ENCODE measurements at places on chromosomes 12 and 14.

DNA sequence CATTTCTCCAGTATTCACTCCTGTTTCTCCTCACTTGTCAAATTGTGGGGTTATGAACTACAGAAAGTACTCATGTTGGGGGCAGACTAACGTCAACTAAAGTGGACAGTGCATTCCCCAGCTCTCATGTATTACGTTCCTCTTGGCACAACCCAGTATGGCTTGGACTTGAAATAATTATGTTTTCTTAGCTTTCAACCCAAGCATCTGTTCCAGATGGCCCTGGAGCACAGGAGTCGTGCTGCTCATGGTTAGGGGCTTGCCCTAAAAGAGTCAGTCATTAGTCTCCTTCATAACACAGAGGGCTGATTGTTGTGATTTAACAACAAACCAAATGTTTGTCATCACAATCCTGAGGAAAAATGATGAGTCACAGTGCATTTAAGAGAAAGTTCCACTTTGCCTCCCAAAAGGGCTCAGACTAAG is 154.4 kb downstream of the RPAP3 start:
- no peak for DNase-seq

DNA sequence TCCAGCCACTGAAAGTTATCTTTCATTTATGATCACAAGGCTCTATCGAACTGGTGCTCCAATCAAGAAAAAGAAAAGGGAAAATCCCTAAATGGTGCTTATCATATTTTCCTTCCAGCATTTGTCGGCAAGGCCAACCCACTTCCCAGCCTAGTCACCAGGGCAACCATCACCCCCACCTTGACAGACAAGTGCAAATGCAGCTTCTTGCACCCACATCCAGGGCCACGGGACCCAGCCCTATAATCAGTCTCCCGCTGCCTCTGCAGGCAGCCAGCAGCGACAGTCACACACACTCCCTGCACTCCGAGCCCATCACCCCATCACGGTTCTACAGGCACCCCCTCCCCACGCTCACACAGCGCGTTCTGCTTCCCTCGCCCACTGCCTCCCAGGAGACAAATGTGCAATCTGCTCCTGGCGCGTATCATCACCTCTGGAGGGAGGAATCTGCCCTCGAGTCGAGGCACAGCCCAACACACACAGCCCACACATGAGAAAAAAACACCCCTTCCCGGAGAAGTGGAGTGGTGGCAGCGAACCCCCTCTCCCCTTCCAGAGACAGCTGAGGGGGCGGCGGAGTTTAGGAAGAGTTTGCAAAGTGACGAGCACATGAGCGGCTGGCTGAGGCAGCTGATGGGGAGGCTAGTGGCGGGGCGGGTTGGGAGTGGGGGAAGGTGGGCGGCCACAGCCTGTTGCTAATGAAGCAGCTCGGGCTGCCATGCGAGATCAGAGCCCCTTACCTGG is 9.3 kb upstream of the PPP4R4 start:
- DNase-seq = no peak

DNA sequence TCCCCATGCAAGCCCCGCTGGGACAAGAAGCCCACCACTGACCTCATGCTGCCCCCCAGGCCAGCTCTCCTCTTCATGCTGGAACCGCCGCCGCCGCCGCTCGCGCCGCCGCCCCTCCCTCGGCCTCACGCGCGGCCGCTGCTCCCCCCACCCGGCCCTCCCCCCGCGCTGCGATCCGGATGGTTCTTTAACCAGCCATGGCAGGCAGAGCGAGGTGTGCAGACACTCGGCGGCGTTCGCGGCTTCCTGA is at the start of gene DCAF5:
Gene DCAF5, minus strand, starts transcription at position 218 of the 250 bp plus-strand sequence. Its CDS starts 141 bp downstream, at position 77.
- DNase-seq = no peak

- DNase-seq = no peak
These were observed 456.7 kb upstream of the SEL1L start for GRCh38 chr14:81990312-81990761.

GRCh38 chr12:130976171-130976720 is 22.5 kb downstream of the ADGRD1 start:
- no peak for DNase-seq

DNA sequence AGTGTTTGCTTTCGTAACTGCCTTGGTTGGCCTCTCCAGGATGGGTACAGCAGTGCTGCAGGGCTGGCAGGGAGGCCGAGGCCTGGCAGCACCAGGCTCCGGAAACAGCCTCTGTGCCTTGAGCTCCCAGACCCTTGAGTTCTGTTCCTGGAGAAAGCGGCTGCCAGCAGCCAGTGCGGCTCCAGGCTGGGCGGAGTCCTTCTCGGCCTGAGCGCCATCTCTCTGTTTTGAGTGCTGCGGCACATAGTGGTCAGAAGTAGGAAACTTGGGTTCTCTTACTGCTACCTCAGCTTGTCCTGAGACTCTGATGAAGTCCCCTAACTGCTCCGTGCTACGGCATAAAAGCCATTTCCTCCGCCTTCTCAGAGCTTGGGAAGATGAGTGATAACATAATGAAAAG is 65.9 kb downstream of the KCNA1 start:
- DNase-seq = no peak

GRCh38 chr14:68807987-68808386 is 15.1 kb upstream of the ZFP36L1 start:
- DNase-seq = no peak

GRCh38 chr12:53049571-53050318 is at the start of gene TNS2:
TNS2 (plus strand) TSS chr12:53050065; CDS start chr12:53050186, 121 bp downstream.
- no peak for DNase-seq

Measured in NCI-H1048 (cell line).